IMR-90 (cell line): ENCODE measurements at places on chromosomes 4 and X. TPM values are rescaled to one million over a fixed set of nuclear protein-coding genes. Genes with fewer than 3 reads are reported as not detected.

DNA sequence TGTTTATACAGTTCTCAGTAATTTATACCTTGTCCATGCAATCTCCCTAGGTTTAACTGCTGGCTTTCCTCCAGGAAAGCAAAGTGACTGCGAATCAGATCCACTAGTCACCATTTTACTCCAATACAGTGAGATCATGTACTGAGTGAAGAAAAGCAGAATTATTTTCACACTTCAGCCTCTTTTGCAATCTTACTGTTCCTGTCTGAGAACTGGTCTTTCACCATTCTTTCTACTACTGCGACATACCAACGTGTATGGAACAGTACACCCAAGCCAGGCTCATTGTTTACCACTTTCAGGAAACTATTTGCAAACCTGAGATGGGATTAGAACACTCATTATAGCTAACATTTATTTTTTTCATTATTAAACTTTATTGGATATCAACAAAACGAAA, 8.0 kb upstream of the MSL3 start:
- no peak for DNase-seq

- DNase-seq: no peak
Observed at GRCh38 chr4:40617872-40618271, 11.8 kb downstream of the RBM47 start.

The GRID2 gene
- not detected in 2 replicates for polyA plus RNA-seq

- DNase-seq: no peak
Observed at GRCh38 chrX:27751976-27752375, 55.8 kb upstream of the MAGEB10 start.

DNA sequence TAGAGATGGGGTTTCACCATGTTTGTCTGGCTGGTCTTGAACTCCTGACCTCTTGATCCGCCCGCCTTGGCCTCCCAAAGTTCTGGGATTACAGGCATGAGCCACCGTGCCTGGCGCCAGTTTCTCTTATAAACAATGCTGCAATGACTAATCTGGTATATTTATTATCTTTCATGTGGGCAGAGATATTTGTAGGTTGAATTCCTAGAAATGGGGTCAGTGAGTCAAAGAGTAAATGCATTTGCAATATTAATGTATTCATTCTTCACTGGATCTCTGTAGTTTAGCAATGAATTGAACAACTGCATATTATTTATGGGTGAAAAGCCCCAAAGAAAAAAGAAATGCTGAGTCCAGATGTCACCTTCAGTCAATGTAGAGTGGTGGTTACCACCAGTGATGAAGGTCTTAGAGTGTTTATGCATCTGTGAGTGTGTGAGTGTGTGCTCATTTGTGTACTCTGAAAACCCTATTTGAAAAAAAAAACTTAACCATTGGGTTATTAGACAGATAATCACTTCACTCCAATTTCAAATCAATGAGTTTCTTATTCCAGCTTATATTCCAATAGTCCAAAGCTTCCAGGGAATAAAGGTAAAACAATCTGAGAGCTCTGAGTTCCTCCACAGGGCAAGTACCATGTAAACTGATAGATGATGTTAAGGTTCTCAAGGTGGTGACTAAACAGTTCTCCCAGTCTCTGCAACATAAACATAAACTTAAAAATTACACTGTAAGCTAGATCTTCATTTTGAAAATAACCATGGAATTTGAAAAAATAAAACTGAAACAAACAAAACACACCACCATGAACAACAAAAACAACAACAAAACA, 22.6 kb upstream of the CD38 start:
- peak; percentile 69 for DNase-seq

The TRPC5OS gene
- polyA plus RNA-seq: not detected in 2 replicates

The PTCHD1 gene
- not detected in 2 replicates for polyA plus RNA-seq

DNA sequence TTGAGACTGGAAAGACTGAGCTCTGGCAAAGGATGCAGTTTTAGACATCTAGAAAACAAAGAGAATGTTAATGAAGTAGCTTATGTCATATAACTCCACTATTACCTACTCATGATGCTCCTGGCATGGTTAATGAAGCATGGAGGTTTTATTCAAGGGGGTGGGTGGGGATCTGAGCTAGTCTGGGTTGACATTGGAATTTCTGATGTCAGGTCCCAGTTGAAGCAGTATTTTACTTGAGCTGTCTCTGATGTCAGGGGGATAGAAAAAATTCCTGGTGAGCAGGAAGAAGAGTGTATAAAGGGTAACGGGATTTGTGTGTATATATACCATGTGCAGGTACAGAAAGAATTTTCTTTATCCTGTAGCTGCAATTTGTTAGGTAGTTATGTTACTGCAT, 102.0 kb downstream of the ELOVL6 start:
- no peak for DNase-seq

DNA sequence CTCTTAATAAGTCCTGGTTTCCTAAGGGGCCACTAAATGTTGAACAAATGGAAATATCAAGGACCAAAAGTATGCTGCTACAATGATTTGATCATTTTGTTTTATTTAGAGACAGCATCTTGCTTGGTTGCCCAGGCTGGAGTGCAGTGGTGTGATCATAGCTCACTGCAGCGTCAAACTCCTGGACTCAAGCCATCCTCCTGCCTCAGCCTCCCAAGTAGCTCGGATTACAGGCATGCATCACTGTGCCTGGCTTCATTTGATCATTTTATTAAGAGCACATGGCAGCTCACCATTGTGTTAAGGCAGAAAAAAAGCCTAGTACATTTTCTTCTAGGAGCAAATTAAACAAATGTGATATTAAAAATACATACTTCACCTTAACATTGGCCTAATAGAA, 52.7 kb downstream of the DCLK2 start:
- peak; percentile 83 for DNase-seq

DNA sequence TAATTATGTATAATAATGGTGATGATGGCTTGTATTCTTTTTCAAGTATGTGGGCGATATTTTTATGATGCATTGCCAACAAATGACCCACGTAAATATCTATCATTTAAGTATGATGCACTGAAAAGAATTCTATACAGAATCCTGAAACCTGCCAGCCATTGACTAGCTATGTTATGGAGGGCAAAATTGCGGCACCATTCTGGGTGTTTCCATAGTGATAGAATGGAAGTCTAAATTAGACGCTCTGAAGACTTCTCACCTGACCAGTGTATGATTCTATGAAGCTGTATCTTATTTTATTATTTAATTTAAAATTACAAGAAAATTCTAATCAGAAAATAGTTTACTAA, 677 bp upstream of the CENPC start:
- no peak for DNase-seq

The CT45A1 gene
- polyA plus RNA-seq: not detected in 2 replicates

The NKRF gene
- polyA plus RNA-seq: 4.1 TPM in 2 replicates

The TLR3 gene
- 0.12 and 0.17 TPM in 2 replicates for polyA plus RNA-seq

The MEPE gene
- not detected in 2 replicates for polyA plus RNA-seq

The PHOX2B gene
- polyA plus RNA-seq: not detected in 2 replicates

- no peak for DNase-seq
Observed at GRCh38 chr4:147610686-147611085, 6.5 kb upstream of the TMEM184C start.

DNA sequence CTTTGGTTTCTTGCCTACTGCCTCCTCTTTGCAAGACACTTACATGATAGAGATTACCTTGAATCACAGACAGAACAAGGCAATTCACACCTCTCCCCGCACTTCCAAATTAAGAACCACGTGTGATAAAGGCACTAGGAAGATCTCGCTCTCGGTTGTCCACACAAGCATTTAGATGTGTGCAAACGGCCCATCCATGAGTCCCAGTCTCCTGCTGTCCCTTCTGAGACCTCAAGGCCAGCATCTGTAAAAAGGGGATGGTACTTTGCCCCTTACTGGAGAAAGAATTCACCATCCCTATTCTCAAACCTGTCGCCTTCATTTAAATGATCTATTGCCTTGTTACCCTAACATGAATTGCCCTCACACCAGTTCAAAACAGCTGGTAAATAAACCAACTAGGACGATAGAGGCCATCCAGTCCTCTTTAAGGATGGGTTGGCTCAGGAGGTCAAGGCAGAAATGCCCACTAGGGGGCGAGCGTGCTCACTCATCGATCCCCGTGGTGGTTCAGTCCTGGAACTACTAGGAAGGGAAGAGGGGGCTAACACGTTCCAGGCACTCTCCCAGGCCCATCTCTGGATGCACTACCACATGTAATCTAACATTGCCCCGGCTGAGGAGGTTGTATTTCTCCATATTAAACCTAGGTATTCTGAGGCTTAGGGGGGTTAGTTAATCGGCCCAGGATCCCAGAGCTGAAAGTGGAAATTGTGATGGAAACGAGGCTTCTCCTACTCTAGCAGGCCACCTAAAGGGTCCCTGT, 95.8 kb downstream of the DHX15 start:
- DNase-seq: peak; percentile 62
